ENCODE measurements at places on chromosomes 7 and 10. TPM values are rescaled to one million over a fixed set of nuclear protein-coding genes. Genes with fewer than 3 reads are reported as not detected.
A peak's percentile ranks its signal among the peaks of the same experiment; 100 is the strongest.

NXPH1 gene
- not detected for total RNA-seq

STEAP2 gene
- 3.0 TPM for total RNA-seq

VGF gene
- 1.6 TPM for total RNA-seq

PTF1A gene
- total RNA-seq: not detected

SLC25A28 gene
- total RNA-seq: 15.3 TPM

NIPSNAP2 gene
- total RNA-seq: 69.0 TPM

NUTM2E gene
- total RNA-seq: 0.09 TPM

RELN gene
- total RNA-seq: 0.02 TPM

WDFY4 gene
- total RNA-seq: not detected

CRHR2 gene
- total RNA-seq: 0.19 TPM

FEZF1 gene
- 330 TPM for total RNA-seq

NODAL gene
- total RNA-seq: not detected

GRCh38 chr7:94391726-94392392, 2.8 kb upstream of the COL1A2 start:
- peak; percentile 49 for DNase-seq

- no peak for DNase-seq
Observed at GRCh38 chr7:117114272-117114671, 161.0 kb downstream of the ST7 start.

GRCh38 chr10:44390585-44391072, 5.7 kb upstream of the CXCL12 start:
- DNase-seq: no peak

GRCh38 chr10:74223755-74224529, 72.9 kb downstream of the ADK start:
- no peak for DNase-seq

DNA sequence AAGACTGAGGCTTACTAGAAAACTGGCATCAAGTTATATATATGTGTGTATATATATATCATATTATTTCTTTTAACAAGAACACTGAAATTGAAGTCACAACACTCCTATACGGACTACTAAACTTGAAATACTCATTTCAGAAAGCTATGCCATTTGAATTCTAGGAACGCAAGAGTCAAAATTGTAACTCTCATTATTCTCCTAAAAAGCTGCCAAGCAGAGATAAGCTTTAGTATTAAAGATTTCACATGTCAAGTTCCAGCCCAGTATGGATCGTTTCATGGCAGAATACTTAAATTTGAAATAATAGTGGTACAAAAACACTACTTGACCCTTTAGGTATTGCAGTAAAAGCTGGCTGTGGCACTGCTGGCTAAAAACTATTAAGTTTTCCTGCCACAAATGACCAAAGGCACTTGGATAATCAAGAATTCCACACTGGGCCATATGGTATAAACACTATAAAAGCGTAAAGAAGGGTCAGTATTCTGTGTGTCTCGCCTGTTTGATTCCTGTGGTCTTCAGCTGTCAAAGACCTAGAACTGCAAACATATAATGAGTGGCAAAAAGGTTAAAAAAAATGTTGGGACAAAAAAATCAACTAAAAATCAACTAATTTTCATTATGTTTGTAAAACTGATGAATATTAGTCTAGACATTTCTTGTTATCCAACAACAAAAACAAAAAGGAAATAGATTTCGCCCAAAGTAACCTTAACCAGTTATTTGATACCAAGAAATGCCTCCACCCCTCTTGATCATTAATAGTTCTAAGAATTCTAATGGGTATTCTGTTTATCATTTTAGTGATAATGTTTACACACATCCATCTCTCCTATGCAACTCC, 2.4 kb downstream of the CCDC71L start:
- no peak for DNase-seq

- no peak for DNase-seq
Observed at GRCh38 chr10:30188556-30189237, 129.3 kb upstream of the JCAD start.

- no peak for DNase-seq
Observed at GRCh38 chr7:27149842-27150567, 2.4 kb downstream of the HOXA3 start.

- DNase-seq: no peak
Observed at GRCh38 chr7:141640239-141640840, 61.6 kb downstream of the DENND11 start.

GRCh38 chr10:17316488-17317170, 88.6 kb downstream of the VIM start:
- no peak for DNase-seq

- DNase-seq: peak; percentile 34
Observed at GRCh38 chr10:36188080-36188453, 546.0 kb upstream of the FZD8 start.

- no peak for DNase-seq
Observed at GRCh38 chr7:76261931-76262330, 40.5 kb upstream of the HSPB1 start.

- DNase-seq: peak; percentile 60
Observed at GRCh38 chr7:47743965-47744591, 162.2 kb upstream of the TNS3 start.

- DNase-seq: peak; percentile 94
Observed at GRCh38 chr10:42866115-42866995, 83.8 kb downstream of the BMS1 start.

GRCh38 chr10:269440-270074, 134.3 kb downstream of the ZMYND11 start:
- DNase-seq: no peak

DNA sequence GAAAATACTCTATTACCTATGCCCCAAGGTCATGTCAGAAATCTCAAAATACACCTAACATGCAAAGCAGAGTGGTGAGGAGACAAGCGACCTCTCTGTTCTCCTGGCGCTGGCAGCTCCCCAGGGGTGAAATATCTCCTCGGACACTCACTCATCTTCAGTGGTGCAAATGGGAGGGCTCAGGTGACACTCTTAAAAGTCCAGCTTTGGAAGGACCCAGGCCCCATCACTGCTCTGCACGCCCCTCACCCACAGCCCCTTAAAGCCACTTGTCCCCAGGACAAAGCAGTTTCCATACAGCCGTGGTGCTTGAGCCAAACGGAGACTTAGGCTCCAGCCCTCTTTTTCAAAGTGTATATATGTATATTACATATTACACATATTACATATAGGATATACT, 12.4 kb downstream of the PRKAG2 start:
- no peak for DNase-seq

DNA sequence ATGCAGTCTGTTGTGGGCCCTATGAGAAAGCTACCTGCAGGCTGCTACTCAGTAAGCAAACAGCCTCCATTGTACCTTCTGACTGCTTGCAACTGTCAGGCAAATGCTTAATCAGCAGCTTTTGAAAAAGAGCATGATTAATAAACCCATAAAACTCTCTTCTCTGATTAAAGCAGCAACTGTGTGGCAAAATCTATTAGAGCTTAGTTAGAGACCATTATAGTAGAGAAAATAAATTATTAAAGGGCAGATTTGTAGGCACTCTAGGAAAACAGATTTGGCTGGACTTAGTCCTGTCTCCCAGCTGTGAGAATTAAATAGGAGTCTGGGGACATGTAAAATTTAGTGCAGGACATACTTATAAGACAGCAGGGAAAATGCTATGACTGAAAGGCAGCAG, 132.5 kb upstream of the WNT16 start:
- DNase-seq: no peak

GRCh38 chr10:63760708-63761047, 239.5 kb downstream of the REEP3 start:
- DNase-seq: no peak

DNA sequence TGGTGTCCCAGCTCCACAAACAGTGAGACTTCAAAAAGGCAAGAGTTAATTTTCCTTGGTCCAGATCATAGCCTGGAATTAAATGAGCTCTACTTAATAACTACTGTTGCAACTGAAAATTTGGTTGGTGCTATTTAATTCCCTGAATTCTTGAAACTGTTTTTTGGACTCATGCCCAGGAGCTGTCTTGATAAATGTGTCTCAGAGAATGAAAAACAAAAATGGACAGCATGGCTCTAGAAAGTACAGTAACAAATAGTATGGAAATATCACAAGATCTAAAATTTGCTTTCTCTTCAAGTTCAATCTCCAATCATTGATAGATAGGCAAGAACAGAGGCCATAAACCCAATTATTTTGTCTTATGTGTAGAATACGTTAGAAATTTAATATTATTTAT, 42.5 kb downstream of the CCDC71L start:
- no peak for DNase-seq
